ENCODE measurements at places on chromosomes 7 and 10.

DNA sequence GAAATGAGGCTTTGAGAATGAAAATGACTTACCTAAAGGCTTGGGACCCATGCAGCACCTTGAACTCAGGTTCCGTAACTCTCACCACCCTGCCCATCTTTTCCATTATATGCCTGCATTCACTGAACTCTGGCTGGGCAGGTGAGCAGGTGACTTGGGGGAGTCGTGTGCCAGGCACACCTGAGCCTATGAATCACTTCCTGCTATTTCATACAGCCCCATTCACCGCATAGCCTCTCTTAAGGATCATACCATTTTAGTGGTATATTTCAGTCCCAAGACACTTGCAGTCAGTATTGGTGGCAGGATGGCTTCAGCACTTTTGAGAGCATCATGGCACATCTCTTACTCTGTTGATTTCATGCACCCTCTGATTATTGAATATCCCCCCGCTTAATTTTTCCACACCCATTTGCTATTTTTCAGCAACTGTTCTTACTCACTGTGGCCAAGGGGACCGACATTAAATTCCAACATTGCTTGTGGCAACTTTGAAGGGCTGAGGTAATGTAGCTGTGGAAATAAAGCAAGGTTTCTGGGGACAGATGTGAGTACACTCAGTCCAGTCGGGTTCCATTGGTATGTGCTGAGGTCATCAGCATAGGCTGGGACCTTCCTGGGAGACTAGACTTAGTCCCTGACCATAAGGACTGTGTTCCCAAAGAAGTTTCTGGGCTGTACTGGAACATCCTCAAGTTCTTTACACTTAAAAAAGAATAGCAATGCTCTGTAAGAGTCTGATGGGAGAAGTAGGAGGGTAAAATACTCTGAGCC lies 39.8 kb upstream of the ZNF438 start:
- no peak for DNase-seq

- no peak for DNase-seq
Measured at GRCh38 chr10:103556383-103557007, 63.0 kb downstream of the NEURL1 start.

GRCh38 chr7:66558660-66559465 lies 69.8 kb upstream of the KCTD7 start:
- no peak for DNase-seq

GRCh38 chr10:3006607-3007006 lies 60.7 kb upstream of the PFKP start:
- no peak for DNase-seq

Data from activated T-cell treated with anti-CD3 and anti-CD28 coated beads for 48 hours (primary cell).